Left ventricle myocardium superior (tissue), 1 donor: ENCODE measurements at places on chromosomes 4 and X. TPM values are rescaled to one million over a fixed set of nuclear protein-coding genes. Genes with fewer than 3 reads are reported as not detected.

APOO gene
- total RNA-seq, result 105 TPM

F8A2 gene
- total RNA-seq, result not detected

SPACA5 gene
- not detected for total RNA-seq

CENPVL1 gene
- total RNA-seq, result not detected

PWWP3B gene
- 10.0 TPM for total RNA-seq

EOLA1 gene
- 29.6 TPM for total RNA-seq

CT45A3 gene
- total RNA-seq, result not detected

FAM47B gene
- total RNA-seq, result not detected

ARMCX2 gene
- 27.7 TPM for total RNA-seq

PROM1 gene
- total RNA-seq, result 3.2 TPM

KDR gene
- total RNA-seq, result 21.2 TPM

GRCh38 chr4:23476515-23477090, 413.2 kb downstream of the PPARGC1A start:
- no peak for DNase-seq

- peak; percentile 42 for DNase-seq
Observed at GRCh38 chr4:997375-998071, 4.3 kb upstream of the SLC26A1 start.

GRCh38 chrX:39752815-39753214, 344.9 kb downstream of the BCOR start:
- no peak for DNase-seq

- DNase-seq, result no peak
Observed at GRCh38 chrX:64842492-64842891, 133.8 kb downstream of the ZC4H2 start.

- DNase-seq, result no peak
Observed at GRCh38 chr4:16516796-16517439, 290.6 kb upstream of the TAPT1 start.

DNA sequence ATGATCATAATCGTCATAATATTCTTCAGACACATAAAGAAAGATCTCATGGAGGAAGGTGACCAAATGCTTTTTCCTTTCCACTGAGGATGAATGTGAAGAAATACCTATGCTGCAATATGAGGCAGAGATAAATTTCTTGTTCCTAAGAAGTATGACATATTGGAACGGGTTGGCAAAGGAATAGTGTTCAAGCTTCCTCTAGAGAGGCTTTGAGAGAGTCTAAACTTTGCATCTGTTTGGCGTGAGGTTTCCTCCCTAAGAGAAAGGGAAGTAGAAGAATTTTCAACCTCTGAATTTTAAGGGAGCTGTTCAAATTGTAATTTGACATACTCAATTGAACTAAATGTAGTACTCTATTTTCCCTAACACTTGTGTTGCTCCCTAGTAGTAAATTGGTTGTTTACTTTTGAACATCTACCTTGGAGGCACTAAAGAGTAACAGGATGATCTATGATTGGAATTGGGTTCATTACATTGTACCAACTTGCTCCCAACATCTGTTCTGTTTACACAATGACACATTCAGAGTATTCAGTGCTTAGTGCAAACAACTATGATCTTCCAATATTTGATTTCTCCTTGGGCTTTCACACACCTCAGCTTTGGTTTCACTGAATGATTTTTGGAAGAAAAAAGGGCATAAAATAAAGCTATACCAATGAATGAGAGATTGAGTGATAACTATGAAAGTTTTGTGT, 122.0 kb downstream of the CORIN start:
- no peak for DNase-seq

DNA sequence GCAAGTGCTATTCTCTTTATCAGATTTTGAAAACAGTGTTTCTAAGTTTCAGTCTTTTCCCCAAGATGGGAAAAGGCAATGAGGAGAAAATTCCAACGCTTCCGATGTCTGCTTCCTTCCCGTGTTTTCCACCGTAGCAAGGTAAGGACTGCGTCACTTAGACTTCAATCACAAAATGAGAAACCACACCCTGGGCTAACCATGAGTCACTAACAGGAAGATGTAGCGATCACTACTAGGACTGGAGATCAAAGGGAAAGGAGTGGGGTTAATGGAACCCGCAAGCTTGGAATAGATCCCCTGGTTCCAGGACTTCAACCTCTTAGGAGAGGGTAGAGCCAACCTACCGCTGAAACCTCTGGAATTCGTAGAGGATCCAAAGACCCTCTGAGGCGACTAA, 250.7 kb upstream of the ZFP42 start:
- DNase-seq, result no peak

DNA sequence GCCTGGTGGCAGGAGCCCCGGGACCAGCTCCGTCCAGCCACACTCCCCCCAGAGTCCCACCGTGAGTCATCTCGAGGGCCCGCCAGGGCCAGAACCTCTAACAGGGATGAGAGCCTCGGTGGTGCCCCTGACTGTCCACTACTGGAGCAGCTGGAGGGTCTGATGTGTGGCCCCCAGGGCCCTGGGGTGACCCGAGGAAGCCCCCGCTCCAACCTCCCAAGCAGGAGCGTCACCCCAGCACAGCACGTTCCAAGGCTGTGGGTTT, 135.9 kb upstream of the NKX1-1 start:
- DNase-seq, result no peak

DNA sequence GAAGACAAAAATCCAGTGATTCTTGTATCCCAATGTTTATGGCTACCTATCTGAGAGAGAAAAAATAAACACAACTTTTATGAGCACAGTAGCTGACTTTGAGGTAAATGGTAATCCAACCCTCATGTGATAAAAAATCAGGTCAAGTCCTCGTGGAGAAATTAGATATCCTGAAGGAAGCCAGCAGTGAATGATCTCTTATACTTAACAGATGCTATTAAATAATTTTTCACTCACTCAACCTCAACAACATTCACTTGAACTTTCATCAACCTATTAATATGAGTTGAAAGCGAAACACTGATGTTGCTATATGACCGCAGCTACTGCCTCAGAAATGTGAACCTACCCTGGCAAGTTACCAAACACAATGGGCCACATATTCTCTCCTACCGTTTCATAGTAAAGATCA, 105.4 kb downstream of the GPC3 start:
- DNase-seq, result no peak

DNA sequence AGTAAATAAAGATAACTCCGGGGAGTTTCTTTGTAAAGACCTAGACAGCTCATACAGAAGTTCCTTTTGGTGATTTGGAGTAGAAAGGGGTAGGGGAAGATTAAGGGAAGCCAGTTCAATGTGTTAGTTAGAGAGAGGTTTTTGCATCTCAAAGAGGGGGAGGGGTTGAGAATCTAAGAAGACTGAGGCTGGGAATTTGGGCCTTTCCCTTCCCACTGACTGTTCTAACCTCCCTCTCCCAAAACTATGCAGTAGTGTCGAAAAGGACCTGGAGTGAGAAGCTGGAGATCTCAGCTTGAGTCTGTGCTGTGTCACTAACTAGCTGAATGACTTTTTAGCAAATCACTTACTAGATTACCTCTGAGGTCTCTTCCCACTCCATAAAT, 55.7 kb upstream of the CCDC160 start:
- no peak for DNase-seq

DNA sequence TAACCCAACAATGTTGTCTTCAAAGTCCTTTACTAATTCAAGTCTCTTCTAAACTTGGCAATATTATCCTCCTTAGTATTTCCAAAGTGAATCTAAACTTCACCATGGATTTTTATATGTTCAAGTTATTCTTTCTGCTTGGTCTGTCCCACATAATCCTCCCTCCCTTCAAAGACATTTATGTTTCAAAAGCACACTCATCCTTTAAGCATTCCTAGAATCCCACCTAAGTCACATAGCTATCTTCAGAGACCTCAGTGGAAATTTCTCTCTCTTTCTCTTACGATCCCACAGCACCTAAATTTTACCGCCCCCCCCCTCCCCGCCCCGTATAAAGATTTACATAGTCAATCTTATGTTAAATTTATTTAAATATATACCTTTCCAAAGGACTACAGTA, 314.9 kb upstream of the GRIA3 start:
- no peak for DNase-seq

- DNase-seq, result no peak
Observed at GRCh38 chr4:94668724-94669123, 89.0 kb upstream of the BMPR1B start.

GRCh38 chrX:49271341-49271740, 1.7 kb downstream of the PPP1R3F start:
- DNase-seq, result no peak

GRCh38 chrX:72062916-72063315, 68.8 kb downstream of the RTL5 start:
- DNase-seq, result peak; percentile 52

DNA sequence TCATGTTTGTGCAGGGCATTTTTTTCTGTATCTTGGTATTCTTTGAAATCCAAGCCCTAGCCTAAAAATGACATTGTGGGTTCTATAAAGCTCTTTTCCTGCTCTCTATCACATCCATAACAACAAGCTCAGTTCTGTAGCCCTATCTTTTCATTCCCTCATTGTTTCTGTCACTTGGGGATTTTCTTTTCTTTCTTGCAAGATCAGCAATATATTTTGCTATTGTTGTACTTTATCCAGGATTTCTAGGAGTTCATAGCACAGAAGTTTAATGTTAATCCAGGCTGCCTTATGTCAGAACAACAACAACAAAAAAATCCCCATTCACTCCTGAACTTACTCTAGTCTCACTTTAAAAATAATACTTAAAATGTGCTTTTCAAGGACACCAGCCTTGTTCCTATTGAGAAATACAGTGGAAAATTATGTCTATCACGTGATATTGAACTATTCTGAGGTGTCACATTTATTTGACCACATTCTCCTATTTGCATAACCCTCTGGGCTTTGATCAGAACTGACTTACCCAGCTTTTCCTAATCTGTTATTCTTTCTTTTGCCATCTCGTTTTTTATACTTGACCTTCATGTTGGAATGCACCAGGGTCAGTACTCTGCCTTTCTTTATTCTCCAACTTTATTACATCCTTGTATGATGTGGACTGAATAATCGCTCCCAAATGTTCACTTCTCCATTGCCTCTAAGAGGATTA, 112.8 kb downstream of the MAGEB5 start:
- DNase-seq, result no peak

- no peak for DNase-seq
Observed at GRCh38 chr4:16598597-16599206, 299.7 kb downstream of the LDB2 start.

DNA sequence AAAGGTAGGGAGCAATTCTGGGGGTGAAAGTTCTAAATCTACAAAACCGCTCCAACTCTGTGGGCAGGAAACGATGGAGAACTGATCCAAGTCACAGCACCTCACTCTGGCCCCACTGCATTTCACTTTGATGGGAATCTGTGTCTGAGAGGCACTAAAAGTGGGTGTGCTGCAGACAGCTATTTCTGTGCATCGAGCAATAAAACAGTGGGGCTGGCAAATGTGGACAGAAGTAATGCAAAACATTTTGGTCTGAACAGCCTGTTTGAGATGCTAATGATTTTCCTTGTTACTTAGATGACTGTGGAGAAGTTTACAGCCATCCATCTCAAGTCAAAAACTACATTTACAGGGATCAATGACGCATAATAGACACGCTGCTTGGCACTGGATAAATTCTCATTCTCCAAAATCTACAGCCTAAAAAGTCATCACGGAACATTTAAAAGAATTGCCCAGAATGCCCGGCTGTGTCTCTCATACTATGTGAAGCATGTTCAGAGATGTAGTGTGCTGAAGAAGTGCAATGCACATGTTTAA, 1671.6 kb upstream of the TENM3 start:
- no peak for DNase-seq

GRCh38 chrX:40201329-40201885, 103.6 kb upstream of the BCOR start:
- no peak for DNase-seq

DNA sequence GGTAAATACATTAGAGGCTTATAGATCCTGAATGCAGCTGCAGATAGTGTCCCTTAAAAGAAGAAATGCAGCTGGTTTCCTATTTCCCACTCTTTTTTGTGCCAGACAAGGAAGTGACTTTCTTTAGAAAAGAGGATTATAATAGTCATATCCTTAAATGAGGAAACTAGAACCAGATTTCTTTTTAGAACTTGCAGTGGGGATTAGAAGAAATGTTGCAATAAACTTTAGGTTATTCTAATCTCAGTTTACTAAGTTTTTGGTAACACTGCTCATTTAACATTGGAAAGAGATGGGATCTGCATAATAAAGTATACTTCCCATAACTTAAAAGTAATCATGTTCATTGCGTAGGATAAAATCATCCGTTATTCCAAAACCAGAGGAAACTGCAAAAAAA, 101.9 kb downstream of the SLIT2 start:
- DNase-seq, result no peak

DNA sequence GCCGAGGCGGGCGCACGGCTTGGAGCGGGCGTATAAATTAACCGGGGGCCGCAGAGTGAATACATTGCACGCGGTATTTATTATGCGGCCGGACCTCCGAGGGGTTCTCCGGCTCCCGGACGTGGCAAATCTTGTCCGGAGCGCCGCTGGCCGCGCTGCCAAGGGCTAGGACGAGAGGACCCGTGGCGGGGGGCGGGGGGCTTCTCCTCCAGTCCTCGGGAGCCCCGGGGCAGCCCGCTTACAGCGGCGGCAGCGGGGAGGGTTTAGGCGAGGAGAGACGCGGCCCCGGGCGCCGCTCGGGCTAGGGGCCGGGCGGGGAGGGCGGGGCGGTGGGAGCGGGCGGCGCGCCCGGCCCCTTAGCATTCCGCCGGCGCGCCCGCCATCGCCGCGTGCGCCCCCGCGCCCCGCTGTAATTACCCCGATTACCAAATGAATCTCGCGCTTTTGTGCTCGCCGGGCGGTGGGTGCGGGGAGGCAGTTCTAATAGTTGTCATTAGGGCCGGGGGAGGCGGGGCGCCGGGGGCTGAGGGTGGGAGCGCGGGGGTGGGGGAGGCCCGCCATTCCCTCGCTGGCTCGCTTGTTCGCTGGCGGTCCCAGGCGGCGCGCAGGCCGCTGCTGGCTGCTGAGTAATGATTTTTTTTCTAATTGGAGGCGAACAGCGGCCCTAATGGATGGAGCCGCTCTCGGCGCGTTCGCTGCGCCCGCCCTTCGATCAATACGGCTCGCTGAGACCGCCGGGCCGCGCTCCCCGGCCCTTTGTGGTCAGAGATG, 276.6 kb downstream of the BCOR start:
- peak; percentile 59 for DNase-seq

GRCh38 chr4:86972997-86973396, 38.2 kb downstream of the AFF1 start:
- no peak for DNase-seq

GRCh38 chr4:156294577-156294976, 340.9 kb upstream of the CTSO start:
- no peak for DNase-seq

- DNase-seq, result no peak
Observed at GRCh38 chr4:53141308-53141707, 224.6 kb downstream of the SCFD2 start.

DNA sequence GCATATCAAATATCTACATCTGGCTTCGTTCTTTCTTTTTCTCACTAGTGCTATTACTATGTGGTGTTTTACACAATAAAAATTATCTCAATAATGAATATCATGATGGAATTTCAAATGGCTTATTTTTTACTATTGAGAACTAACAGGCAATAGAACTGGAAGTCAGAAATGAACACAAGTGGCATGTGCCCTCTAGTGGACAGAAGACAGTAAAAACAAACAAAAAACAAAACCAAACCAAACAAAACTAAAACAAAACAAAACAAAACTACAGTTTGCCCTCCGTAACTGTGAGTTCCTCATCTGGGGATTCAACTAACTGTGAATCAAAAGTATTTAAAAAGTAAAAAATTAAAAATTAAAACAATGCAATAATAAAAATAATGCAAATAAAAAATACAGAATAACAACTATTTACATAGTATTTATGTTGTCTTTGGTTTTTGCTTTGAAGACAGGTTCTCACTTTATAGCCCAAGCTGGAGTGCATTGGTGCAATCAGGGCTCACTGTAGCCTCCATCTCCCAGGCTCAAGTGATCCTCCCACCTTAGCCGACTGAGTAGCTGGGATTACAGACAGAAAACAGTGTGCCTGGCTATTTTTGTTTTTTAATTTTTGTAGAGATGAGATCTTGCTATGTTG, 195.6 kb upstream of the TACR3 start:
- DNase-seq, result no peak
